Subcutaneous adipose tissue (tissue), 4 donors: ENCODE measurements at places on chromosomes 16 and 17. TPM values are rescaled to one million over a fixed set of nuclear protein-coding genes. Genes with fewer than 3 reads are reported as not detected.

The SLC16A6 gene
- 0.38 TPM for total RNA-seq

The IST1 gene
- 186 TPM for total RNA-seq

The PRR14 gene
- 19.9 TPM for total RNA-seq

The PLA2G10 gene
- total RNA-seq = not detected

The DNAH9 gene
- total RNA-seq = 3.7 TPM

The CLEC3A gene
- total RNA-seq = not detected

The WSCD1 gene
- total RNA-seq = 1.9 TPM

The NLRC5 gene
- total RNA-seq = 139 TPM
